CD4-positive, alpha-beta T cell (primary cell): ENCODE measurements at places on chromosomes 2 and 18.
A peak's percentile ranks its signal among the peaks of the same experiment; 100 is the strongest.

DNA sequence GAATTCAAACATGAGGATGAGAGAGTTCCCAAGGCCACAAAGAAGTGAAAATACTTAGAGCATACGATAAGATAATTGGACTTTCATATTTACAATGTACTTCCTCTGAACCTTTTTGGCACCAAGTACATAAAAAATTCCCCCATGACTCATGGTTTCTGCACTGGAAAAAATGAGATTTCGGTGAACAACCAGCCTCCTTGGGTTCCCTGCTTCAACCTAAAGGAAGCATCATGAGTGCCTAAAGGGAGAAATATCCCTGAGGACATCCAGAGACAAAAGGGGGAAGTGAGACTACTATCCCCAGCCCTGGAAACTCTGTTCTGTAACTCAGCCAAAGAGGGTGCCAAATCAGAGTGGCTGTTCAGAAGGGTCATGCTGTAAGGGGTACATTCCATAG lies 562.7 kb upstream of the SLC39A10 start:
- DNase-seq, result no peak

GRCh38 chr18:77894060-77894459 lies 644.4 kb downstream of the GALR1 start:
- no peak for DNase-seq

- DNase-seq, result no peak
These were observed 174.7 kb downstream of the DNER start for GRCh38 chr2:229539628-229540027.

GRCh38 chr2:42191285-42192009 lies 22.3 kb downstream of the EML4 start:
- no peak for DNase-seq

DNA sequence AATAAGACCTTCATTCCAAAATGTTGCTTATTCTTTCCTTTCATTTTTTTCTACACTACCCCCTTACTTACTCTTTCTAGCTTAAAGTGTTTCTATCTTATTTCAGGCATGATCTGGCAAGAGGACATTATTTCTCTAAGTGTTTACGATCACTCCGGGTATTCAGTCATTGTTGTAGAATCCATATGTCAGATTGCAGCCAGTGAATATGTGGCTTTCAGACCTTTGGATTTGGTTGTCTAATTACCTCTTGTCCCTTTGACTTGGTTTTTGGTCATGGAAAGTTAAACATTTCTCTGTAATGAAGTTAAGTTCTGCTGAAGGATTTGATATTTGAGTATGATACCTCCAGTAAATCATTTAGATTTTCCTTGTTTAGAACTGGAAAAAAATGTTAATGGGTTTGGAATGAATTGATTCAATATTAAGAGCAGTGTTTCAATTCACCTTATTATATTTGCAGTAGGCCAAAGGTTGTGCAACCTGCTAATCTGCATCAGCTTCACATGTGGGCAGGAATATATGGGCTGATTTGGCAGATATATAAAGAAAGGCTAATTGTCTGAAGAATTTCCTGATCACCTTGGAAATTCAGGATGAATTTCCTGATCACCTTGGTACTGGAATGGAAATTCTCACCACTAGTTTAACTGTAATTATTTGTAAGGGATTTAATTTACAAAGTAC lies 154.9 kb downstream of the PRPF40A start:
- no peak for DNase-seq

DNA sequence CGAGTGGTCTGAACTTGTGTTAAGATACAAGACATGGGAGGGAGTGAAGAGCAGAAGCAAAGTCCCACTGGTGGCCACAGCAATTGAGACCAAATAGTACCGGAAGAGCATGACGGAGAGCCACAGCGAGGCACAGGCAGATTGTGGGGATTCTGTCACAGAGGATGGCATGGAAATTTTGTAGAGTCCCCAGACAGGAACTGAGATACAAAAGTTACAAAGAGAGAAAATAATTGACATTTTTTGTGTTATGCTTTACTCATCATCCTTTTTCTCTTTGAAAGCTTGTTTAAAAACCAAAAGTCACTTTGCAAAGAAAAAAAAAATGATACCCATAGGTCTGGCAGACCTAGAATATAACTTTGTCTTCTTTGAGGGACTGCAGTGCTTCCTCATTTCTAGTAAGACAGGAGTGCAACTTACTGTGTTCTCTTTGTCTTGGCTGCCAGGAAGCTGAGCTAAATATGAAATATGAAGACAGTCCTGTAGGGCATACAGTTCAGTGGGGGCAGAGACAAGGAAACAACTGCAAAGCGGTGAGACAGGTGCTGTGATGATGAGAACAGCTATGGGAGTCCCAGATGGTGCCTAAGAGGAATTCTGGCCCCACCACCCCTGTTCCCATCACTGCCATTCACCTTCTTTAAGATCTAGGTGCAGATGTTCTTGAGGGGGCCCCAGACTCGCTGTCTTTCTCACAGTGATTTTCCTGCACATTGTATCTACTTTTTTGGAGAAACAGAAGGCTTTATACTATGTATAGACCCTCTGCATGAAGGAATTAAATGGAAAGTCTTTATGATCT lies 5.2 kb downstream of the ARHGAP25 start:
- DNase-seq, result peak; percentile 46
